Osteoblast (primary cell): ENCODE measurements at places on chromosomes 7 and 10. TPM values are rescaled to one million over a fixed set of nuclear protein-coding genes. Genes with fewer than 3 reads are reported as not detected.
A peak's percentile ranks its signal among the peaks of the same experiment; 100 is the strongest.

SNX13 gene
- total RNA-seq, result 59.7 and 61.3 TPM in 2 replicates

CPA2 gene
- not detected in 2 replicates for total RNA-seq

GRCh38 chr10:49165821-49166483, 22.2 kb downstream of the TMEM273 start:
- H3K36me3 ChIP-seq, result no peaks in the 10 kb centered on the region
- peaks cover 18% of the 10 kb centered on the region for H3K4me1 ChIP-seq
- H3K4me3 ChIP-seq, result no peak overlapping the region
- H3K27ac ChIP-seq, result no peak overlapping the region
- H3K27me3 ChIP-seq, result no peaks in the 10 kb centered on the region
- DNase-seq, result peak; percentile 72

DNA sequence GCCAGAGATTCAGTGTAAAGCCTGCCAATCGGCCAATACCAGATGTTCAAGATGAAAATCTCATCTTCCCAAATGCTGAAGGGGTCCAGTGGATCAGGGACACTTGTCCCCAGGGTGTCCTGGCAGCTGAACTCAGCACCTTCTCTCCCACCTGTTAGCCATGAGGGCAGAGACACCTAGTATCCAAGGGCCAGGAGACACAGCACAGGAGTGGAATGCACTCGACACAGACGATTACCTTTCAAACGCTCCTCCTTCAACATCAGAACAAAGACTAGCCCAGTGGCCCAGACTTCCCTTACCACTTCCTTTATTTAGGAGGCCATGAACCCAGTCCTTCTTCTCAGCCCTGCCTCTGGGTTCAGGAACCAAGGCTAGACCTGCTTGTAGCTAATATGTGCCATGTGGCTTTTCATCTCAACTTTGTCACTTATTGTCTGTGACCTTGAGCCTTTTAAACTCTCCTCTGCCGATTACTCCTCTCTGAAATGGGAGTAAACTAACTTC, 180.3 kb upstream of the PLXNA4 start:
- no peaks in the 10 kb centered on the region for H3K27me3 ChIP-seq
- no peak overlapping the region for H3K4me3 ChIP-seq
- H3K27ac ChIP-seq, result no peak overlapping the region
- peaks cover 15% of the 10 kb centered on the region for H3K4me1 ChIP-seq
- no peak for DNase-seq
- H3K36me3 ChIP-seq, result no peaks in the 10 kb centered on the region

GRCh38 chr10:96264938-96265337, 6.4 kb downstream of the BLNK start:
- DNase-seq, result no peak
- H3K4me3 ChIP-seq, result no peak overlapping the region
- H3K36me3 ChIP-seq, result no peaks in the 10 kb centered on the region

ZNF503 gene
- 18.5 and 19.4 TPM in 2 replicates for total RNA-seq

DNA sequence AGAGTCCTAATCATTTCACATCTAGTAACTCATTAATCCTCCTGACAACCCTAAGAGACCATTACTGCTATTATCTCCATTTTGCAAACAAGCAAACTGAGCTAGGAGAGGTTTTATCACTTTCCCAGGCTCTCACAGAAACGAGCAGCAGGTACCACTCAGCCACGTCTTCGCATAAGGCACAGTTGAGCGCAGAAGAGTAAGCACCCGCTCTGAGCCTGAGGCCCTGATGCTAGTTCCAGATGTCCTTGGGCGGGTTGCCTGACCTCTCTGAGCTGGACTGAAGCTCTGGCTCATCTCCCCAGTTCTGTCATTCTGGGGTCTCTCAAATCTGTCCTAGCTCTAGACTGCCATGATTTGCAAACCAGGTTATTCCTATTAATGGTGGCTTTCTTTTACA, 72.6 kb upstream of the FRMD4A start:
- no peaks in the 10 kb centered on the region for H3K27me3 ChIP-seq
- peaks cover 27% of the 10 kb centered on the region for H3K4me1 ChIP-seq
- H3K36me3 ChIP-seq, result no peaks in the 10 kb centered on the region
- H3K4me3 ChIP-seq, result no peak overlapping the region
- peak overlapping the region; percentile 96 for H3K27ac ChIP-seq
